ENCODE measurements at places on chromosomes 1 and 21.
A peak's percentile ranks its signal among the peaks of the same experiment; 100 is the strongest.

- no peak for DNase-seq
Observed at GRCh38 chr1:210709701-210710100, 381.0 kb downstream of the HHAT start.

GRCh38 chr1:109466452-109467300, at the start of gene SYPL2:
TSS of gene SYPL2 (plus strand) at chr1:109466546. CDS start at chr1:109466844, 298 bp downstream.
- no peak for DNase-seq

GRCh38 chr1:154607609-154608396, at the start of gene ADAR:
TSS of gene ADAR (minus strand) at chr1:154608186. CDS start at chr1:154608006, 180 bp downstream.
- peak; percentile 91 for DNase-seq

GRCh38 chr1:162983671-162984425, 85.3 kb upstream of the RGS4 start:
- DNase-seq: no peak

GRCh38 chr1:168513656-168514404, 30.0 kb downstream of the XCL2 start:
- no peak for DNase-seq

GRCh38 chr21:24832961-24833360, 774.3 kb downstream of the MRPL39 start:
- DNase-seq: no peak

- no peak for DNase-seq
Observed at GRCh38 chr1:201399352-201400126, 415 bp upstream of the LAD1 start.

GRCh38 chr1:228029281-228029680, 22.5 kb downstream of the WNT3A start:
- no peak for DNase-seq

DNA sequence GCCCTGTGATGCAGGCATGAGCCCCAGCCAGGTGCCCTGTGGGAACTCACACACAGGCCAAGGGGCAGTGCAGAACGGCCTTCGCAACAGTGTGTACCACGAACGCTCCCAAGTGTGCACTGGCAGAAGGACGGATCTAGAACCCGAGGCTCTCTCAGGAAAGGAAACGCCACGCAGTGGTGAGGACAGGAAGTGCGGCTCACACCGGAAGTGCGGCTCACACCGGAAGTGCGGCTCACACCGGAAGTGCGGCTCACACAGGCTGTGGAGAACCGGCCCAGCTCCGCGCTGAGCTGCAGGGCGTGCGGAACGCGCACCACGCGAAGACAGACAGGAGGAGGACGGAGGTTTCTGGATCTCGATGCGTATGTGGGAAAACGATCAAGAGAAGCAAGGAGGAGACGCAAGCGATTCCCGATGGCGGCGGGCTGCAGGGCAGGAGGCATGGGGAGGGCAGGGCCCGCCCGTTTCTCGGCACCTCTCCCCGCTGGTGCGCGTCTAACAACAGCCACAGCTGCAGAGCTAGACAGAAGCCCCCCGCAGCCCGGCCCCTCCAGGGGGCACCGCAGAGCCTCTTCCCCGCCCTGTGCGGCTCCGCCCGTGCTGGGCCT, 35.9 kb upstream of the TMEM52 start:
- no peak for DNase-seq

- DNase-seq: no peak
Observed at GRCh38 chr21:25369524-25370300, 237.6 kb downstream of the MRPL39 start.

GRCh38 chr1:43437031-43437973, 16.4 kb downstream of the HYI start:
- DNase-seq: no peak

DNA sequence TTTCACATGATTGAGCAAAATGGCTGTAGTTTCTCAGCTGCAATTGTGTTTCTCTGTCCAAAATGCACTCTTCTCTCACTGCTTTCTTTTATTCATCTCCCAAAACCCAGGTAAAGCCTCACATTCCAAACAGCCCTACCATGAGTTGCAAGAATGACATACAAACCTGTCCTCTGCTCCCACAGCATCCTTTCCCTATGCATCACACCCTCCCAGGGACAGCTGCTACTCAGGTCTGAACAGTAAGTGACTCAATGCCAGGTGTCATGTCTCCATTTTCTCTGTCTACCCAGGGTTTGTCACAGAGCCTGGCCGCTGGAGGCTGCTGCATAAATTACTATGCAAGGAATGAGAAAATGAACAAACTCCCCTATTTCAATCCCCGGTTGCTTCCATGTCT, 118.5 kb downstream of the PLD5 start:
- no peak for DNase-seq

GRCh38 chr21:27631471-27631870, 664.6 kb upstream of the ADAMTS5 start:
- no peak for DNase-seq

GRCh38 chr21:14452031-14452726, 69.2 kb upstream of the HSPA13 start:
- peak; percentile 3 for DNase-seq

- DNase-seq: no peak
Observed at GRCh38 chr1:197862671-197863070, 39.8 kb upstream of the C1orf53 start.

GRCh38 chr21:35136106-35136505, 87.0 kb upstream of the RUNX1 start:
- no peak for DNase-seq

DNA sequence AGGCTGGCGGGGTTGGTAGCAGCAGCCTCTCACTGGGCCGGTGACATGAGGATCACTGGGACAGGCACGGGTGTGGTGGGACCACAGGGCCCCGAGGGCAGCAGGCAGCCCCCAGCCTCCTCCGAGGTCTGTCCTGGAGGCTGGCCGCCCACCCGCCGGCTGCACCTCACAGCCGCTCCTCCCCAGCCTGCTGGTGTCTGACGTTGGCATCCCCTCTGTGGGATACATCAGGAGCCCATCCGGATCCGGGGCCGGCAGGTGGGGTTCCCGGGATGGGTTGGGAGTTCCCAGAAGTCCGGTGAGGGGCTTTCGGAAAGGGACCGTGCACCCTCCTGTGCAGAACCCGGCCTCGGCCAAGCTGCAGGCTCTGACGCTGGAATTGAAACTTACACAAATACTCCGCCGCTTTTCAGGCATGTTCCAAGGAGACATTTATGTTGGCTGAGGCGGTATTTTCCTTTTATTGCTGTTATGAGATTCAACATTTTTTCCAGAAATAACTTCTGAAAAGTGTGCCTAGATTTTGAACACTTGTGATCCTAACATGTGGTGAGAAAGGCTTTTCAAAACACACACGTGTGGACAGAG, 142.1 kb upstream of the ARHGEF16 start:
- no peak for DNase-seq

GRCh38 chr1:236508593-236509027, 15.2 kb upstream of the LGALS8 start:
- no peak for DNase-seq

DNA sequence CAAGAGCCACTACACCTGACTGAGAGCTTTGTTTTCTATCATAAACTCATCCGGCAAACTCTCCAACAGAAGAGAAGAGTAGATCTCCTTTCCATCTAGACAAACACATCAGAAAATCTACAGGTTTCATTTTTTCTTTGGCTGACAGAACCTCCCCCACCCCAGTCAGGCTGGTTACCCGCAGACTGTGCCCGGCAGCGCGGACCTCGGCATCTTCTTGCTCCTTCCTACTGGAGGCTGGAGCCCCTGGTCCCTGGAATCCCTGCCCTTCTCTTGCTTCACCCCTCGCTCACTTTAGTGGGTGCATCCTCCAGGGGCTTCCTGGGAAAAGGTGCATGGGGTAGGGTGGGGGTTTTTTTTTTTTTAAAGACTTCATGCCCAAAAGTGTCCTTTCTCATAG, 23.0 kb downstream of the NCMAP start:
- no peak for DNase-seq

- DNase-seq: no peak
Observed at GRCh38 chr1:112614460-112615065, 4.4 kb downstream of the ST7L start.

- DNase-seq: no peak
Observed at GRCh38 chr21:25963181-25963580, 207.4 kb downstream of the APP start.

DNA sequence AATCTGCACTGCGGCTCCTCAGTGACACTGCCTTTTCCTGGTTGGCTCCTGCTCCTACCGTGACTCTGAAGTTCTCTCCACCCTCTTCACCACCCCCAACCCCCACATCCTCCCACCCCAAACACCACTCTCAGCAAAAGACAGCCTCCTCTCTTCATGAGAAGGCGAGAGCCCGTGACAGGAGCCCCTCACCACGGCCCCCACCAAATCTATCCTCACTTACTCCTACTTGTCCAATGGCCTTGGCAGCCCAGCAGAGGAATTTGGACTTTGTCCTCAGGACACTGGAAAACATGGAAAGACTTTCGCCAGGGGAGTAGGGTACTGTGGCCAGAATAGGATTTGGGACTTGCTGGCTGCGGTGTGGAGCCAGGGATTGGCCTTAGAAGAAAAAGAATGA, 6.9 kb downstream of the TMEM125 start:
- no peak for DNase-seq

GRCh38 chr1:51839094-51839493, 39.4 kb downstream of the NRDC start:
- no peak for DNase-seq

DNA sequence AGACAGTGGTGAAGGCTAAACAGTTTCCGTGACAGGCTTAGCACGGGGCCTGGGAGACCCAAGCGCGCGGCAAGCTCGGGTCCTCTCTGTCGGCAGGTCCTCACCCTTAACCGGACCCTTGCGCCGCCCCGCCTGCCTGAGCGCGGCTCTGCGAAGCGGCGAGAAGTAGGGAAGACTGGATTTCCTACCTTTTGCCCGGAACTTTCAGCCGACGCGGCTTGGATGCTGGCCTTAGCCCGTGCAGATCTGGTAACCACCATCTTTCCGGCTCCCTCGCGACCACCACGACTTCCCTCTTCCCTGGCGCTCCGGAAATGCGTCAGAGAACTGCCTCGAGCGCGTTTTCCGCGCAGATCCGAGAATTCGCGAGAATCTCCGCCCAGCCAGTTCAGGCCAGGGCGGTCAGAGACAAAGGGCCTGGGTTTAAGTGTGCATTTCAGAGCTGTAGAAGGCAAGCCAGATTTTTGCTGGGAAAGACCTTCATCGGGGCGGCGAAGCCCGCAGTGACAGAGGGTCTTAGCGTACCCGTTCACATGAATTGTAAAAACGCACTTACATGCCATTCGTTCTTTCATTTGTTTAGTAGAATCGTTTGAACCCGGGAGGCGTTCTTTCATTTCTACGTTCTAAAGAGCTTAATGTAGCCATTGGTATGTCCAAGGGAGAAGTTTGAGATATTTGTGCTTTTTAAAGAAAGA, at the start of gene DNTTIP2:
TSS of gene DNTTIP2 (minus strand) at position 318 of the 698 bp plus-strand sequence. CDS start at position 260, 58 bp downstream.
- DNase-seq: peak; percentile 85

- no peak for DNase-seq
Observed at GRCh38 chr1:24421502-24421901, 5.9 kb downstream of the NIPAL3 start.

DNA sequence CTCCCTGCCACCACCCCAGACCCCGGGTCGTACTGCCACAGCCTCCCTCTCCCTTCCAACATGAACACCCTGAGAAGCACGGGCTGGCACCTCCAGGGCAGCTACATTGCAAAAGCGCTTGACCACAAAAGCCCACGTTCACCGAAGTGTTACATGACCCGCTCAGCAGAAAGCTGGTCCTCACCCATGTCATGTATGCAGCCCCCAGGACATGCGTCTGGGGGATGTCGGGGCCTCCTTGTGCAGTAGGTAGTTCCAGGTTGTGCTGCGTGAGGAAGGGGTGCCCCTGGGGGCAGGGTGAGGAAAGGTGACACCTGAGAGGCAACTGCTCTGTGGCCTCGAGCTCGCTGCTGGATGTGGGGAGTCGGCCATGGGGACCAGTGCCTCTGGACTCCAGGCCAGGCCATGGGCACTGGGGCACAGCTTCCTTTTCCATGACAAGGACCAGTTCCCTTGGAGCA, 102.0 kb upstream of the C1orf174 start:
- DNase-seq: no peak

DNA sequence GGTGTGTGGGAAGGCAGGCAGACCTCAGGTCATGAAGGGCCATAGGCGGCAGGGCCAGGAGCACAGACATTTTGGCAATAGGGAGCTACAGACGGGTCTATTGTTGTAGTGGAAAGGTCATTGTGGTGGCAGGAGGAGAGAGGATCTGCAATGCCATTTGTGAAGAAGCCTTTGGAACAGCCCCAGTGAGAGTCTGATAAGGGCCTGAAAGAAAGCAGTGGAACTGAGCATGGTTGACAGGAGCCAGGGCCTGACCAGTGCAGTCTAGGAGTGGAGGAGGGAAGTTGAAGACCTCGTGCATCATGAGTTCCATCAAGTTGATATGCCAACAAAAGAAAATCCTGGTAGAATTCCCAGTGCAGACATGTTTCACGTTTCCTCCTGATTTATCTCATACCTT, 65.5 kb downstream of the UCK2 start:
- no peak for DNase-seq

DNA sequence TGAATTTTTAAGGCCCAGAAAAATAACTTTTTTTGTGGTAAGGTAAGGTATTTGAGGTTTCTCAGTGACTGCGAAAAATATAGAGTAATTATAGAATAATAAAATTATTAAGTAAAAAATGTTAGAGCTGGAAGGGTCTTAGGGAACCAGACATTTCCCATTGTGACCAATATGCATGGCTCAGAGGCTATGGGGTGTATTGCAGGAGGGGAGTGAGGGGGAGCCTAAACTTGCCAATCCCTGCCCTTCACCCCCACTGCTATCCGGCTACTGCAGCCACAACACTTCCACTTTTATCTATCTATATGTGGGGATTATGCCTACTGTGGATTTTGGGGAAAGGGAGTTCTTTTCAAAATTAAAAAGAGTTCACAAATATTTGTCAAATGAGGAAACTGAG, 7.6 kb upstream of the GADD45A start:
- DNase-seq: no peak

DNA sequence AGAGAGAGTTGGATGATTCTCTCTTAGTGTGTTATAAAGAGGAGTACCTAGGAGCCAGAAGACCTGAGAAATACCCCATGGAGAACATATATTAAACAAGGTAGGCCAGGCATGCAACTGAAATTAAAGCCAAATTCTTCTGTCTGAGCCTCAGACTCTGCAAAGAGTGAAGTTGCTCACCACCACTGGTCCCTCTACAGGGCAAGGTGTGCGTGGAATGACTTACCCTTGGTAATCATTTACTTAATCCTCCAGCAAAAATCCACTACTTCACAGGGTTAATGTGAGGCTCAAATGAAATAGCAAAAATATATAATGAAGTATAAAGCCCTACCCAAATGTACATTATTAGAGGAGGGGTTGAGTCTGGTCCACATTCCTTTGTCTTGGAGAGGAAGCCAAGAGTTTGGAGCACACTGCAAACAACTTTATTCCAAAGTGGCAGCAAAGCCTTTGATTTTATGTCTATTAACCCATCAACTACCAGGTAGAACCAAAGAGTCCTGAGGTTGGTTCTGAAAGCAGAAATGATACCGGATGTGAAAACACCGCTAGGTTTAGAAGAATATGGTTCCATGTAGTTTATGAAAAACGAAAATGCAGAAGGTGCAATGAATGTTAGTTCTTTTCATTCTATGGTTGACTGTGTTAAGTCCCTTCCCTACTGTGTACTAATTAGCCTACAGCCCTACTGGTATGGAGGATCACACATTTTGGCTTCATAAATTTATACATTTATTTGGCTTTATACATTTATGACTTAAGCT, 8.5 kb downstream of the SSR2 start:
- no peak for DNase-seq

- DNase-seq: no peak
Observed at GRCh38 chr1:79006564-79006963, at the start of gene ADGRL4. TSS of gene ADGRL4 (minus strand) at chr1:79006730. CDS start at chr1:79006654, 76 bp downstream.

All from stimulated activated naive CD4-positive, alpha-beta T cell treated with Interleukin-2 at 50 U/mL for 16 hours (primary cell).